ENCODE measurements at places on chromosomes 3 and 15. TPM values are rescaled to one million over a fixed set of nuclear protein-coding genes. Genes with fewer than 3 reads are reported as not detected.

Gene SLC24A5
- total RNA-seq = not detected

DNA sequence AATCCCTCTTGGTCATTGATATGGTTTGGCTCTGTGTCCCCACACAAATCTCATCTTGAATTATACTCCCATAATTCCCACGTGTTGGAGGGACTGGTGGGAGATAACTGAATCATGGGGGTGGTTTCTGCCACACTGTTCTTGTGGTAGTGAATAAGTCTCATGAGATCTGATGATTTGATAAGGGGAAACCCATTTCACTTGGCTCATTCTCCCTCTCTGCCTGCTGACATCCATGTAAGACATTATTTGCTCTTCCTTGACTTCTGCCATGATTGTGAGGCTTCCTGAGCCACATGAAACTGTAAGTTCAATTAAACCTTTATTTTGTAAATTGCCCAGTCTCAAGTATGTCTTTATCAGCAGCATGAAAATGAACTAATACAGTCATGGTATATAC, 106.9 kb upstream of the UBP1 start:
- no peak for DNase-seq

DNA sequence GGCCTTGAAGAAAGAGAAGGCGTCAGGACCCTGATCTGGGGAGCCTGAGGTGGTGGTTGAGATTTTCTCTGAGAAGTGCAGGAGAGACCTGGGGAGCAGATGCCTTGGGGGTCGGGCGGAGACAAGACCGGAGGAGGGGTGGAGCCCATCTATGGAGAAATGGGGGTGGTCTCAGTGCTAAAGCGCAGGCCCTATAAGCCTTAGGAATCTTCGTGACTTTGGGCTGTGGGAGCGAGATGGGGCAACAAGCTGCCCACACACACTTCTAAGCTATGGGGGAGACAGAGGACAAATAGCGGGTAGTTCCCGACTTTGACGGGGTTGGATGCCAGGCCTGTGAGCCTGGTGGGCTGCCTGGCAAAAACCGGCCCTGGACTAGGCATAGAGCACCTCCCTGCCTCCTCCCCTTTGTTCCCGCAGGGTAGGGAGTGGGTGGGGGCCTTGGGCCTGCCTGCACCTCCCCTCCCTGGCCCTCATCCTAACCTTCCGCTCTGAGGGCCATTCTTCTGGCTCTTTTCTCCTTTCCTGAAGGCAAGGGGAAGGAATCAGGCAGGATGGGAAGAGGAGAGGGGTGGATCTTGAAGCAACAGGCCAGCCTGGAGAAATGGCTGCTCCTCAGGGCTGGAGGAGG, 880 bp downstream of the NISCH start:
- no peak for DNase-seq

GRCh38 chr3:132522353-132522752, 74.7 kb upstream of the ACKR4 start:
- DNase-seq = no peak

- DNase-seq = no peak
Observed at GRCh38 chr3:50266836-50267235, 2.1 kb upstream of the SEMA3B start.

GRCh38 chr15:33621141-33621540, 310.4 kb downstream of the RYR3 start:
- DNase-seq = no peak

Gene TM6SF1
- 3.9 TPM for total RNA-seq

- DNase-seq = no peak
Observed at GRCh38 chr15:36810656-36811449, 231.4 kb downstream of the CDIN1 start.

DNA sequence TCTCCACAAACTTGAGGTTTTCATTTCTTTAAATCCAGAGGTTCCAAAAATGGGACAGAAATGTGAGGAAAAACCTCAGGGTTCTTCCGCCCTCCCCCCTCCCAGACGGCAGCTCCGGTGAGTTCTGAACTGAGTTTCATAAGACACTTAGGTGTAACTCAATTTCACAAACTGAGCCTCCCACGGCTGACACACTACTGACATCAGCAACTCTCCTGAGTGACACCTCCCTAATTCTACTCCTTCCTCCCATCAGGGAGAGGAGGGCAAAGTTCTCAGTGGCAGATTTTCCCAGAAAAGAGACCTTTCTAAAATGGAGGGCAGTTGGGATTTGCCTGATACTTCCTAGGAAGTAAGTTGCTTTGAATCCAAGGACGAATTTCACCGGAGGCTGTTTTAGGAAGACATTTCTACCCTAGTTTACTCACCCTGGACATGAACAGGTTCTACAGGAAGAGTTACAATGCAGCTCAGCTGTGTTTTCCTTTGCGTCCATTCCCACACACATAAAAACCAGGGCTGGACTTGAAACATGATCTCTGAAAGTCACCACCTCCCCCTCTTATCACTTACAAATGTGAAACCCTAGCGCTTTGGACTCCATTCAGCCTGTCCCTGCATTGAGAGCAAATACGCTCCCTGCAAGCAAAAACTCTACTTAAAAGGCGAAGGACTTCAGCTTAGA, 78.1 kb upstream of the LMOD3 start:
- no peak for DNase-seq

DNA sequence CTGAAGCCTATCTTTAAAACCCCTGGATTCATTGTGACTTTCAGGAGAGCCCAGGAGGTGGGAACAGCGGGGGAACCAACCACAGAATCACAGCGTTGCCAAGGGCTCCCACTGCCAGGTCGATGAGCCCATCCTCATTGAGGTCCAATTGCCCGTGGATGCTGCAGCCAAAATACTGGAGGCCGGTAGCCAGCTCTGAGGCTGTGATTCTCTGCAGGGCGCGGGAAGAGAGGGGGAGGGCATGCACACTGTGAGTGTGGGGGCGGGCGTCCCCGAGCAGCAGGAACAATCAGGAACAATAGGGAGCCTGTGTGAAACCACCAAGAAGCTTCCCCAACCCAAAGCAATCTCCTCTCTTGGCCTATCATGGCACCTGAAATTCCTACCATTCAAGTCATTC, 53.4 kb downstream of the FEM1B start:
- no peak for DNase-seq

Gene ADAMTS17
- total RNA-seq = 16.0 TPM

Gene LRTM1
- not detected for total RNA-seq

Gene FOXL2NB
- total RNA-seq = 1.5 TPM

Gene RTP4
- 0.98 TPM for total RNA-seq
